ENCODE measurements at places on chromosomes 2 and 18. TPM values are rescaled to one million over a fixed set of nuclear protein-coding genes. Genes with fewer than 3 reads are reported as not detected.

FAM110C gene
- 0.26 TPM for total RNA-seq

GRCh38 chr2:47907039-47907781, 912 bp upstream of the FBXO11 start:
- no peak for DNase-seq

GRCh38 chr2:186065491-186065890, 326.9 kb downstream of the FSIP2 start:
- no peak for DNase-seq

- no peak for DNase-seq
Observed at GRCh38 chr2:223060201-223060825, 8.3 kb downstream of the KCNE4 start.

GRCh38 chr2:144643537-144644336, 123.8 kb upstream of the ZEB2 start:
- DNase-seq, result no peak
